Effector memory CD4-positive, alpha-beta T cell (primary cell): ENCODE measurements at places on chromosomes 1 and 21.

GRCh38 chr1:201949491-201949890 lies 3.1 kb upstream of the LMOD1 start:
- no peak for DNase-seq

DNA sequence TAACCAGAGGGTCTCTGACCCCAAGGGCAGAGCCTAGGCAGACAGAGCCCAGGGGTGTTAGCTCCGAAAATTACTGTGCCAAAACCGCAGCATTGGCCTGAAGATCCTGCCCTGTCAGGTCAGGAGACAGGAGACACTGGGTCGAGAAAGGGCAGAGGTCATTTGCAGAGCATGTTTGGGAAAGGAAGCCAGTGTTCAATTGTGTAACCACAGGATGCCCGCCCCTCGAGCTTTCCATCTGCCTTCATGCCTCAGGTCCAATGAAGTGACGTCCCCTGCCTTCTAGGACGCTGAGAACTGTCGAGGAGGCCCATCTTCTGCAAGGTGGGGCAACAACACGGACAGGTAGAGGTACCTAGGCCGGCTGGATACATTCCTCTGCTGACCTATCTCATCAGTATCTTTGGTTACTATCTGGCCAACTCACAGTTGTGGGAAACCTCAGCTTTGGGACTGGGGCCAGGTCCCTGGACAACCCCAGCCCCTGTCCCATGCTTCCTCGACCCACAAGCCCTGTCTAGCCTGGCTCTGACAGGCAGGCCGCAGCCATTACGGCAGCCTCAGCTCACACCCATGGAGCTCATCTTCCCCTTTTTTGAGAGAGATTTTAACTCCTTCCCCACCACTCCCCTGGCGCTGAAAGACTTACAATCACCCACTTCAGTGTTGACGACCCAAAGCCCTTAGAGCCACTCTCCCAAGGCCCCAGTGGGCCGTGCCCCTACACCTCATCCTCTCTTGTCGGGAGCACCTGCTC lies 1.3 kb downstream of the ARL8A start:
- DNase-seq: no peak

GRCh38 chr1:178772952-178773351 lies 47.9 kb downstream of the RALGPS2 start:
- DNase-seq: no peak

GRCh38 chr21:42266971-42267556 lies 48.1 kb downstream of the ABCG1 start:
- peak; percentile 14 for DNase-seq

- DNase-seq: no peak
Observed at GRCh38 chr21:20647607-20648006, 350.6 kb upstream of the NCAM2 start.

DNA sequence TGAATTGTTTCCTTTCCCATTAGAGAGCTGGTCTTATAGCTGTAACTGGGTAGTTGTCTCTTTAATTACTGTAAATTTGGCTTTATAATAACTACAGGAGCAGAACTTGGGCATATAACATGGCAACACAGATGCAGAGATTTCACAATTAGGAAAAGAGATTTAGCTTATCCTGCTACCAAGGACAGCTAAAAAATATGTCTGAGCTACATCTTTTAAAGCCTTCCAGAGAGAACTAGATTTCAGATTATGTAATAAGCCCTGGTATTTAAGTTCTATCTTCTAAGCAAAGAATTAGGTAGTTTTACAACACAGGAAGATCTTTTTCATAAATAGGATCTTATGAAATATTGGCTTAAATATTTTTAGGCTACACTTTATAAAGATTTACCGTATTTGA lies 313.8 kb downstream of the S1PR1 start:
- DNase-seq: no peak

DNA sequence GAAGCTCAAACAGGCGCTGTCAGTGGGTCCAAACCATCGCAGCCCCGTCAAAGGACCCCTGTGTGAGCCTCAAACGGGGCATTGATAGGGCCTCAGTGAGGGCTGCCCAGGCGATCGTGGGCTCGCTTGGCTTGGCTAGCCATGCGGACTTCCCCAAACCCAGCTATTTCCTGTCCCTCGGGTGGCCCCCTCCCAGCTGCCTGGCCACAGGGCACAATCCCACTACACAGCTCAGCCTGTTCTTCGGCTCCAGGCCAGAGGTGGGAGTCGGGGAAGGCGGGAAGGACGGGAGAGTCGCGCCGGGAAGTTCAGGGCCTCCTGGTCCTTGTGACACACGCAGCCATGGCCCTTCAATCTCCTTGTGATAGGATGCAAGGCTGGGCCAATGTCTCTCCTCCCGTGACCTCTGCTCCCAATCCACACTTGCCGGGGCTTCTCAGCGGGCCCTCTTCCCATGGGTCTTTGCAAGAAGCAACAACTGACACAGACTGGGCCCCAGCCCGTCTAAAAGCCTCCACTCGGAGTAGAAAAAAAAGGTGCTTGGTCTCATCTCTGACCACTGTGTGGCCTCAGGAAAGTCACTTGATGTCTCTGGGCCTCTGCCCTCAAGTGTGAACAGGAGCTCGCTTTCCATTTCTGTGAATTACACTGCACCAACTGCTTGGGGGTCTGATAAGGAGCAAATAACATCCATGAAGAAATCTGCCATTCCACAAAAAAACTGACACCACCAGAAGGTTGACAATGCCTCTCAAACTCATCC lies 7.1 kb upstream of the MATN1 start:
- no peak for DNase-seq

DNA sequence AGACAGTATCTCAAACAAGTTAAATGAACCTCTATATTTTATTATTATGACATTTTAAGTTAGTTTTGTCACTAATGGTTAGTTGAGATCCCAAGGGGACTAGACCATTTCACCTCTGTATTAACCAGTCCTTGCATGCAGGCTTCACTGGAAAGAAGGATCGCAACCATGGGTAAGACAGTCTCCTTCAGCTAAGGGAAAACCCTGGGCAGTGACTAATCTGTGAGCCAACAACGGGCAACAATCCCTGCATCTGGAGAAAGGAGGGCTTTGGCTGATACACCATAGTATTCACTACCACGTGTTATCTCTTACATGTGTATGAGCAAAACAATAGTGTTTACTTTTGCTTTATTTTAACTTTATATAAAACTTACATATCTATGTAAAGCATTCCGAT lies 708.8 kb upstream of the CHRM3 start:
- DNase-seq: no peak

- no peak for DNase-seq
Observed at GRCh38 chr1:37449936-37450335, 24.4 kb upstream of the ZC3H12A start.

DNA sequence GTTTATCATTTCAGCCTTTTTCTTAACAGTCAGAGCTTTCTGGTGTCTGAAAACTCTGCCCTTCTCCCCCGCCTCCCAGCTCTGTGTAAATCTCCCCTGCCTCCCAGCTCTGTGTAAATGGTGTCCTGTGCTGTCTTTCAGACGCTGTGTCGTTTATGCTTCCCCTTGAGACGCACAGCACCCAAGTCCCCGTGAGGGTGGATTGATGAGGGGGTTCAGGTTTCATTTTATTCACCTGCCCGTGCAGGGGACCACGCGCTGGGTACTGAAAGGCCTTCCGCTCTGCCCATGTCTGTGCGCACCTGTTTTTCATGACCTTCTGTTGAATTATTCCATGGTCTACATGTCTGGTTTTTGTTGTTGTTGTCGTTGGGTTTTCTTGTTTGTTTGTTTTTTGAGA lies 108.2 kb upstream of the COL6A1 start:
- no peak for DNase-seq

- DNase-seq: no peak
Observed at GRCh38 chr1:221532071-221532773, 209.7 kb downstream of the DUSP10 start.

DNA sequence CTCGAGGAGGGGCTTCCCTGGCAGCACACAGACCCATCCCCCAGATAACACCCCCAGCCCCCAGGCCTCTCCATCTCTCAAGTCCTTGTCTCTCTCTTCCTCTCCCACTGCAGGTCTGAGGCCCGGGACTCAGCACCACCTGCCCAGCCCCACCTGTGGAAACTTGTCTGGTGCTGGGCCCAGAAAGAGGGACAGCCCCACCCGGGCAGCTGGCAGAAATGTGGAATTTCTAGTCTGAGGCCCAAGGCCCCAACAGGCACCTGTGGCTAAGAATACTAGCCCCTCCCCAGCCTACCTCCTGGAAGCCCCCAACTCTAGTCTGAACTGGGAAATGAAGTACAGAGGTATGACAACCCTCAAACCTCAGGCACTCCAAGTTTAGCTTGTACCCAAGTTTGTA lies 15.4 kb downstream of the TTC39A start:
- no peak for DNase-seq

DNA sequence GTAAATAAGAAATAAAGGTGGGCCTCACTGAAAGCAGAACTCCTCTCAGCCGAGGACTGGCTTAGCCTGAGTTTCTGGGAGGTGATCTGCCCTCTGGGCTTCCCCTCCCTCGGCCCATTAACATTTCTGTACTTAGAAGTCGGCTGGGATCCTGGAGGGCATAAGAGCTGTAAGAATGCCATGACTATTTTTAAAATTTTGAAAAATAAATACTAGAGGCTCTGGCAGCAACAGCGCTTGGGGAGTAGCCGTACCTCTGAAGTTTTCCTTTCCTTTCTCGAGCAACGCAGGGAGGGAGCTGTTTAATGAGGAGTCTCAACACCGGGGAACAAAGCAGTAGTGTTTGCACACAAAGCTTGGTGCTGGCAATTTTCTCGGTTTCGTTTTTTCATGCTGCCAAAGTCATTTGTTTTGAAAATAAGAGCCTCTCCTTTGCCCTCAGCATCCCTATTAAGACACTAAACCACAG lies 498.7 kb downstream of the SMYD3 start:
- DNase-seq: no peak

DNA sequence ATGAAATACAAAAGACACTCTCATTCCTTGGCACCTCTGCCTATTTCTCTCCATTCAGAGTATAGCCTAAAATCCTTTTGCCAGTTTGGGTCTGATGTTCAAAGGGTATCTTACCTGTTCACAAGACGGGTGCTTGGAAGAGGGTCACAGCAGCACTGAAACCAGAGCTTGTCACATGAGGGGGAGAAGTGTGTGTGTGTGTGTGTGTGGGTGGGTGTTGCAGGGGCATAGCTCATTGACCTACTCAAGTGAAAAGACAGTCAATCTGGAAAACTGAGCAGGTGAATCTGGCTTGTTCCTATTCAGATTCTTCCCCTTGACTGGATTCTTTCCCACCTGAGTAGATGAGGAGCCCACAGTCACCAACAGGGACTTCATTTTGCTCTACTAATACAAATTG lies 63.9 kb downstream of the KCTD3 start:
- DNase-seq: no peak

DNA sequence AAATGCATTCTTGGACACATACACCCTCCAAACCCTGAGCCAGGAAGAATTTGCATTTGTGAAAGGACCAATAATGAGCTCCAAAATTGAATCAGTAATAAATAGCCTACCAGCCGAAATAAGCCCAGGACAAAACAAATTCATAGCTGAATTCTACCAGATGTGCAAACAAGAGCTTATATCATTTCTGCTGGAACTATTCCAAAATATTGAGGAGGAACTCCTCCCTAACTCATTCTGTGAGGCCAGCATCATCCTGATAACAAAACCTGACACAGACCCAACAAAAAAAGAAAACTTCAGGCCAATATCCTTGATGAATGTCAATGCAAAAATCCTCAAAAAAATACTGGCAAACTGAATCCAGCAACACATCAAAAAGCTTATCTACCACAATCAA lies 6.7 kb downstream of the SPRR2E start:
- no peak for DNase-seq
